Endothelial cell (in vitro differentiated cells): ENCODE measurements at places on chromosomes 5 and 9.

DNA sequence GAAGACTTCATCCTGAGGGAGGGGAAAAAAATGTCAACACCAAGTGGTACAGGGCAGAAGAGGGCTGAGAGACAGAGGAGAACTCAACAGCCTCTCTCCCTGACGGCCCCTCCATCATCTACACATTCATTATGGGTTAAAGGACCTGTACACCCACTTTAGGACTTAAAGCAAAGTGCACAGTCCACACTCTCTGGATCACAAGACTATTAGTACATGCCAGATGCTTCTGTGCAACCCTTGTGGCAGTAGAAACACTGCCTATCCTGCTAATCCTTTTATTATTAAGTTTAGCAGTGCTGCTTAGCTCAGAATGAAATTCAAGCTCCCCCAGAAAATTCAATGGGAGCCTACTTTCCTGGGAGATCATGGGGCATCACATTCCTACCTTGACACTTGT, 1.9 kb downstream of the FRMD3 start:
- no peak for DNase-seq

DNA sequence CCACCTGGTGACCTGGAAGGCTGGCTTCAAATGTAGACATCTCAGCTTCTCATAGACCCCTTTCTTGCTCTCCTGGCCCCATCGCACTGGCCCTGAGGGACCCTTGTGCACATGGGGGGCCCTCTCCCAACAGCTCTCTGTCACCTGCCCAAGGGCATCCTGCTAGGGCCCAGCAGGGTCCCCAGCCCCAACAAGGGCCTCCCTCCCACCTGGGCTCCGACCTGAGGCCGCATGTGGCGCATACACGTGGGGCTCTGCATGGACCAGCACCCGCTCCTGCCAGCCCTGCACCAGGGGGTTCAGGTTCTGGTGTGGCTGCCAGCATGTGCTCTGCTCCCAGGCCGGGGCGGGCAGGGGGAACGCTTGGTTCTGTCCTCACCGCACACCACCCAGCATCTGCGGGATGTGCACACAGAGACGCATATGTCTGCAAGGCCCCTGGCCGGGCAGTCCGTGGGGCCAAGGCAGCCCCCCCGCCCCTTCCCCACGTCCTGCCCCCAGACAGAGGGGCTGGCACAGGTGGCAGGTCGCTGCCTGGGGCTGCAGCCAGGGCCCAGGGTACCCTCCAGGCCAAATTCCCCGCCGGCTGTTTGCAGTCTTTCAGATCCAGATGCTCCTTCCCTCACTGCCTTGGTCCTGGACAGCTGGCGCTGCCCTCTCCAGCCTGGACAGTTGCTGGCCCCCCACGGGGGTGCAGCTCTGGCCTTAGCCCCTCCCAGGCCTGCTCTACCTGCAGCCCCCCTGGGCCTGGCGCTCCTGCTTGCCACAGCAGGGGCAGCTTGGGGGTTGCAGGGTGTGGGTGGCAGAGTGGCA, 17.9 kb upstream of the NRARP start:
- peak; percentile 19 for DNase-seq

- no peak for DNase-seq
Observed at GRCh38 chr9:104386425-104387069, 117.5 kb upstream of the OR13F1 start.

DNA sequence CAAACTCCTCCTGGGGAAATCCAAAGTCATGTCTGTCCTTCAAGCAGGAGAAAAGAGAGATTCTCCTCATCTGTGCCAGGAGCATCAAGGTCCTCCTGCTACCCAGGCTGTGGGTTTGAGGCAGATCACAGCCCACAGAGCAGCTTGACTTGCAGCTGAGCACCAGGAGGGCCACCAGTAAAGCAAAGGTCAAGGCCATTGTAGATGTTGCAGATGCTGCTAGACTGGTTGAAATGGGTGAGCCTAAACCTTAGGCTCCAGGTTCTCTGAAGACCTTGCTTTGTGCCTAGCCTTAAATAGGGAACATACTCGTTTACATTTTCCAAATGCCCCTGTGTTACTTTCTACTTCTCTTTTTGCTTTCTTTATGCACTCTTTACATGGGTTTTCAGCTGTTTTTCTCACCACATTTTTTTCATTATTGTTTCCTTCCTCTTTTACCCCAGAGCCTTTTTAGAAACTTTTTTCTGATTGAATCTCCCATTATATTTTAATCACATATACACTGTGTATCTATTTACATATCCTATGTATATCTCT, at the start of gene IFNA2:
IFNA2 (minus strand) TSS at position 268 of the 540 bp plus-strand sequence; CDS start at position 199, 69 bp downstream.
- no peak for DNase-seq

DNA sequence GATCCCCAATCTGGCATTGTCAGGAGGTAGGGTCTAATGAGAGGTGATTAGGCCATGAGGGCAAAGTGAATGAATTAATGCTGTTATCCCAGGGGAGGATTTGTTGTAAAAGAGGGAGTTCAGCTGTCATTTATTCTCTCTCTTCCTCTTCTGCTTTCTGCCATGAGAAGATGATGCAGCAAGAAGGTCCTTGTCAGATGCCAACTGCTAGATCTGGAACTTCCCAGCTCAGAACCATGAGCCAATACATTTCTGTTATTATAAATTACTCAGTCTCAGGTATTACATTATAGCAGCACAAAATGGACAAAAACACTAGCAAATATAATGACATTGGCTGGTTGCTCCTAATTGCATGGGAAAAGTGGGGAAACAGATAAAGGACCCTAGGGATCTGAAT, 15.6 kb upstream of the BICD2 start:
- no peak for DNase-seq

DNA sequence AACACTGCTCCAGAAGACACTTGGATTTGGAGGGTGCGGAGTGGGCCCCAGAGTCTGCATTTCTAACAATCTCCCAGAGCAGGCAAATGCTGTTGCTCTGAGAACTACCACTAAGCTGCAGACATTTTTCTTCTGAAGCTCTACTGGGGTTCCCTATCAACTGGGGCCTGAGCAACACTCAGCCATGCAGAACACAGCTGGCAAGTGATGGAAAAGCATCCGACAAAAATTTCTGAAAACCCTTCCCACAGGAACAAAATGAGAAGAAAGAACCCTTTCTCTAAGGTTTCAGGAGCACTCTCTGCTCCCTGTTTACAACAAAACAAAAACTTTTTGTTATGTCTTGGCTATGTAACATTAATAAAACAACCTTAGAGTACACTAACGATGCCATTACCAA, 516.9 kb downstream of the CTNND2 start:
- DNase-seq, result no peak

DNA sequence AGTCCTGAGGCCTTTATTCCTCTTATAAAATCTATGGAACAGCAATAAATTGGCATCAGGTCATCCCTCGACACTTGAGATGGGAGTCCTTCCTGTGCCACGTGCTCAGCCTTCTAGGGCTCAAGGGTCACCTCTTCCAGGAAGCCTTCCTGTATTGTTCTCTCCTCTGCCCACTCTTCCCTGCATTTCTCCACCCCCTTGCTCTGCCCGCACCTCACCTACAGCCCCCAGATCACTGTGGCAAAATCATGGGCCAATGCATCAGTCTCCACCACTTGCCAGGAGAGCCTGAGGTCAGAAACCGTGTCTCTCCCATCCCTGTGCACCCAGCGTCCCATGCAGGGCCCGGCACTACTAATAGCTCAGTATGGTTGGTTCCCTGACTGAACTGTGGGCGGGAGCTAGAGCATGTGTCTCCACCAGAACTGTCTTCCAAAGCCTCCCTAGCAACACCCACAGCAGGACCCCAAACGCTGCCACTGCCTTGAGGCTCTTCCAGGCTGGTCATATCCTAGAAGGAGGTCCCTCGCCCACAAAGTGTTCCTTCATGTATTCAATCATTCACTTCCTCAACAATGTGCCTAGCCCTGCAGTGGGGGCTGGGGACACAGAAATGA, 13.5 kb downstream of the DUSP1 start:
- no peak for DNase-seq
